ENCODE measurements at places on chromosomes 4 and X.

- no peak for DNase-seq
Observed at GRCh38 chr4:187059895-187060294, 336.2 kb upstream of the FAT1 start.

GRCh38 chr4:24771241-24771640 is 24.1 kb upstream of the SOD3 start:
- DNase-seq: no peak

DNA sequence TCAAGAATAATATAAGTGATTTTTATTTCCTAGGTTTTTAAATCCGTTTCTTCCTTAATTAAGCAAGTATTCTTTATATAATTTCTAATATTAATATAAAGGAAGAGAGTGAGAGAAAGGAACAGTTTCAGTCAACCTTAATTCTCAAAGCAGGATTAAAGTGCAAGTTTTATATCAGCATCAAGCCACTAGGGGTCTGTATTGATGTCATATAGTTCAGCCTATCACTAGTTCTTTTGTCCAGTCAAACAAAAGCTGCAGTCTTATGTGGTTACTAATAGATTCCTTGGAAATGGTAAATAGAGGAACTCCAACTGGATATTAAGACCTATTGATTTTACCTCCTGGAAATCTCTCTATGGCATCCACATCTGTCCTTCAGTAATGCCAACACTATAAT is 82.0 kb downstream of the NAP1L3 start:
- DNase-seq: no peak

GRCh38 chrX:53003111-53003510 is 44.8 kb upstream of the FAM156A start:
- DNase-seq: no peak

DNA sequence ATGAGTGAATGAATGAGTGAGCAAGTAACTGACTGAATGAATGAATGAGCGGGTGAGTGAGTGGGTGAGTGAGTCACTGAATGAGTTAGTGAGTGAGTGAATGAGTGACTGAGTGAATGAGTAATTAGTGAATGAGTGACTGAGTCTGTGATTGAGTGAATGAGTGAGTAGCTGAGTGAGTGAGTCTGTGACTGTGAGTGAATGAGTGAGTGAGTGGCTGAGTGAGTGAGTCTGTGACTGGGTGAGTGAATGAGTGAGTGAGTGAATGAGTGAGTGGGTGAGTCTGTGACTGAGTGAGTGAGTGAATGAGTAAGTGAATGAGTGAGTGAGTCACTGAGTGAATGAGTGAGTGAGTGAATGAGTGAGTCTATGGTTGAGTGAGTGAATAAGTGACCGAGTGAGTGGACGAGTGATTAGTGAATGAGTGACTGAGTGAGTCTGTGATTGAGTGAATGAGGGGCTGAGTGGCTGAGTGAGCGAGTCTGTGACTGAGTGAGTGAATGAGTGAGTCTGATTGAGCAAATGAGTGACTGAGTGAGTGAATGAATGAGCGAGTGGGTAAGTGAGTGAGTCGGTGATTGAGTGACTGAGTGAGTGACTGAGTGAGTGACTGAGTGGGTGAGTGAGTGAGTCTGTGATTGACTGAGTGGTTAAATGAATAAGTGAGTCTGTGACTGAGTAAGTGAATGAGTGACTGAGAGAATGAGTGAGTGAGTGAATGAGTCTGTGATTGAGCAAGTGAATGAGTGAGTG is 223.0 kb upstream of the PSAPL1 start:
- DNase-seq: no peak

- DNase-seq: no peak
Observed at GRCh38 chrX:111447298-111447697, 35.3 kb upstream of the DCX start.

DNA sequence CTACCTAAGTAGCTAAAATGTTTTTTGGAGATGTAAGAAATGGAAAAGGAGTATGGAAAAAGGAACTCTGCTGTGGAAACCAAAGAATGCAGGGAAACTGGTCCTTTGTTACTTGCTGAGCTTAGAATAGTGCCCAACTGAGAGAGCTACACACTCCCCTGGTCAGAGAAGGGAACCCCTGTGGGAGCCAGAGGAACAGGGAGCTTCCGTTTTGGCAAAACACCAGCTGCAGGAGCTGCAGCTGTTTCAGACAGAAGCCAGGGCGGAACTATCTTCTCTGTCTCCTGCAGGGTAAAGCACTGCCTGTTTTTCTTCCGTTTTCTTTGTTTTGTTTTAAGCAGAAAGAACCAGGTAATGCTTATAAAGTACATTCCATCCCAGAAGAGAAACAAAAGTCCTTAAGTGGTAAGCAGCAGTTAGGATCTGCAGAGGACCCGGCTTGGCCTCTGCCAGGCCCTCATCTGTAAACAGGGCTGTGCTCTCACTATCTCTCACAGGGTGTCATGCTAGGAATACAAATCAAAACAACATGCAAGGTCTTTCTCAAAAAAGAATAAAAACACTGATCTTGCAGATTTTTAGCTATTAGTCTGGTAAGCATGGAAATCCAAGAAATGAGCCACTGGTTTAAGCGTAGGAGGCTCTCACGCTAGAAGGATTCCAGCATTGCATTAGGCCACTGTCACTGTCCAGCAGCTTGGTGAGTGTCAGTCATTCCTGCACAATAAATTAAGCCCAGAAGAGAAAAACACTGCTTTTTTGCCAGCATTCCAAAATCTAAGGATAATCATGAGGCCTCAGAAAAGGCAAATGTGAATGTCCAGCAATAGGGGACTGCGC is 76.1 kb downstream of the CHST7 start:
- no peak for DNase-seq

DNA sequence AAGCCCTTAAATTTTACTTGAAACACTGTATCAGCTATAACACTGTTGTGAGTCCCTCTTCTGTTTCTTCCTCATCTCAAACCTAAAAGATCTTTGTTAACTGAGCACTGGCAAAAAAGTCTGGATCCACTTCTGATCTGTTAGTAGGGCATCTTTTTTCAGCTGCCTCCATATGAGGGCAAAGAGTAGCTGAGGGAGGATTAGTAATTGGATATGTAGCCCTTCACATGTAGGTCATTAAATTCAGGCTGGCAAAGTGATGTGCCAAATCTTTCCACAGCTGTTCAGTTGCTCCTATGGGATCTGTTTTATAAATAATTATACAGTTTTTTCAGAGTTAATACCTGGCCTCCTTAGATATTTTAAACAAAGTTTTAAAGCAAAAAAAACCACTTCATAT is 1.1 kb upstream of the TRMT10A start:
- DNase-seq: no peak

- DNase-seq: no peak
Observed at GRCh38 chr4:6929339-6929811, 19.7 kb downstream of the TBC1D14 start.

Data from T-helper 2 cell treated with Interferon-gamma antibody and Interleukin-4, amounts not matched to agents 5 μg/mL and 100 μg/mL, for 36 hours (primary cell).